Activated CD4-positive, alpha-beta memory T cell treated with anti-CD3 and anti-CD28 coated beads for 36 hours (primary cell): ENCODE measurements at places on chromosomes 3 and 15.
A peak's percentile ranks its signal among the peaks of the same experiment; 100 is the strongest.

GRCh38 chr15:59587085-59587826 is 24.3 kb upstream of the GCNT3 start:
- DNase-seq, result no peak

- no peak for DNase-seq
These were observed 208.8 kb downstream of the ADAMTS17 start for GRCh38 chr15:100133001-100133400.

DNA sequence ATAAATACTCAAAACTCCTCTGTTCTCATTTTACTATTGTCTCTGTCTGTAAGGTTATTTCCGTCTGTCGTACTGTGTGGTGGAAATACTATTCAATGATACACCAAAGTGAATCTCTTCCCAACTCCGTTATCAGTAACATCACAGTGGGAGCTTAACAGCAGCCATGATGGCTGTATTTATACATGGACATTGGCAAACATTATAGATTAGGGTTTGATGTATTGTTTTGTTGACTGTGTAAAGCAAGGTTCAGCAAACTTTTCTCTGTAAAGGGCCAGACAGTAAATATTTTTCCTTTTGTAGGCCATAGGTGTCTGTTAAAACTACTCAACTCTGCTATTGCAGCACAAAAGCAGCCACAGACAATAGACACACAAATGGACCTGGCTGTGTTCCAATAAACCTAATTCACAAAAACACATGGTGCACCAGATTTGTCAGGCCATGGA is 23.2 kb downstream of the LIPC start:
- no peak for DNase-seq

DNA sequence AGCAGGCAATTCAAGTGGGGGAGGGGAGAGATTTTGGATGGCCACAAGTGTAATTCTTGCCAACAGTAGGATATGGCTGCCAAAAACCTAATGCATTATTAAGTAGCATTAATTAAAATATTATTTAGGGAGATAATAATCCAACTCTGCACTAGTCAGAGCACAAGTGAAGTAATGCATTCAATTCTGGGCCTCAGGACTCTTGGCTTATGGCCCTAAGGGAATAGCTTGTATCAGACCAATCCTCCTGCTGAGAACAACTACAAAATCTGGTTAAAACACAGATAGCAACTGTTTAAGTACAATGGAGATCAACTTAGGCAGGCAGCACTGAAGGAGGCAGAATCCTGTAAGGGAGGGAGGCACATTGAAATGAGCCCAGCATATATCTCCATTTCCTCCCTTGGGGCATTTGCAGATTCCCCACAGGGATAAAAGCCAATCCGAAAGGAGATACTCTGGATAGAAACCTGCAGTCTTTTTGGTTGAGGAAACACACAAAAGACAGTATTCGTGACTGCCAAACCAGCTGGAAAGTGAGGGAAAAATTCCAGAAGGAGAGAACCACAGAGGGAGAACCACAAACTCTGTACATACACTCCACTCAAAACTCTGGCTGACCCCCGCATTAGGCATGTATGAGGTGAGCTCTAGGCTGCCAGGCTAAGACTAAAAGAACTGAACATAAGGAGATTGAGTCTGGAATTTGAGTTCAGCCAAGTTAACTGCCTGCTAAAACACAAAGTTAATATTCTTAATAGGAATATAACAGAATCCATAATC is 57.4 kb downstream of the ETFA start:
- DNase-seq, result no peak

DNA sequence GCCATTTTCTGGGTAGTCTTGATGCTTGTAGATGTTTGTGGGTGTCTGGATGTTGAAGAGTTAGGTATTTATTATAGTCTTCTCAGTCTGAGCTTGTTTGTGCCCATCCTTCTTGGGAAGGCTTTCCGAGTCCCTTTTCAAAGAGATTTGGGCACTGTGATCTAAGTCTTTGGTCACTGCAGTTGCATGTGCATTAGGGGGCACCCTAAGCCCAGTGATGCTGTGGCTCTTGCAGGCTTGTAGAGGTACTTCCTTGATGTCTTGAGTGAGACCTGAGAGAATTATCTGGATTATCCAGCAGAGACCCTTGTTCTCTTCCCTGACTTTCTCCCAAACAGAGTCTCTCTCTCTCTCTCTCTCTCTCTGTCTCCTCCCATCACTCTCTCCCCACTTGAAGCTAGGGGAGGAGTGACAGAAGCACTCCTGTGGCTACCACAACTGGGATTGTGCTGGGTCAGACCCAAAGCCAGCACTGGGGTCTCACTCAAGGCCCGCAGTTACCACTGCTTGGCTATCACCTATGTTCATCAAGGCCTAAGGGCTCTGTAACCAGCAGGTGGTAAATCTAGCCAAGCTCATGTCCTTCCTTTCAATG is 68.5 kb downstream of the TMCO5A start:
- peak; percentile 30 for DNase-seq

- DNase-seq, result no peak
These were observed 3.1 kb upstream of the MESP2 start for GRCh38 chr15:89772932-89773583.
